ENCODE measurements at places on chromosomes 4 and X.

- DNase-seq = no peak
These were observed 81.6 kb downstream of the RASL11B start for GRCh38 chr4:52943677-52944076.

DNA sequence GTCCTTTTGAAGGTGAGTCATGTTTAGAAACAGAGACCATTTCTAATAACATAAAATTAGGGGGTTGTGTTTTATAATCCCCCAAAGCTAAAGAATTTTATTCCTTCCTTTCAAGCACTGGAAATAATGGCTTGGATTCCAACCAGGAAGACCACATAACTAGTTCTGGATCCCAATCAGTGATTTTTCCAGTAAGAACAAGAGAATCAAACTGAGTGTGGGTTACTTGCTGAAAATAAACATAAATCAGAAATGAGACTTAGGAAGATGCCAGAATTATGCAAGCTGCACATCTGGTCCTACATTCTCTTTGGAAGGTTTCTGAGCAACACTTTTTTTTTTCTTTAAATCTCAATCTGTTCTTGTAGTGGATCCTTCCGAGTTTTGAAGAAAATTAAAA, 76.3 kb downstream of the SOWAHB start:
- no peak for DNase-seq

DNA sequence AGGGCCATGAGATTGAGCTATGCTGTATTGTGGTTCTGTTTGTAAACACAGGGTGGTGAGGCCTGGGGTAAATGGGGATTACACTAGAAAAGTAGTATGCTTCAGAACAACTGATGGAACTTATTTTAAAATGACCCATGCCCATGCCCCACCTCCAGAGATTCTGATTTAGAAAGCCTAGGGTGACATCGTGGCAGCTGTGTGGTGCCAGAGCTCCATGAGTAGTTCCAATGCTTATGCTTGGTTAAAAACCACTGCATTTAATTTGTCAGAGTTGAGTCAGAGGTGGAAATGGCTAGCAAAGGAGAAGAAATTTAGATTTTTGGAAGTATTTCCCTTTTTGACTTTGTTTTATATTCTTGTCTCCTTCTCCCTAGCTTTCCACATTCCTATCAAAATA, 63.4 kb upstream of the PDE5A start:
- DNase-seq = no peak

DNA sequence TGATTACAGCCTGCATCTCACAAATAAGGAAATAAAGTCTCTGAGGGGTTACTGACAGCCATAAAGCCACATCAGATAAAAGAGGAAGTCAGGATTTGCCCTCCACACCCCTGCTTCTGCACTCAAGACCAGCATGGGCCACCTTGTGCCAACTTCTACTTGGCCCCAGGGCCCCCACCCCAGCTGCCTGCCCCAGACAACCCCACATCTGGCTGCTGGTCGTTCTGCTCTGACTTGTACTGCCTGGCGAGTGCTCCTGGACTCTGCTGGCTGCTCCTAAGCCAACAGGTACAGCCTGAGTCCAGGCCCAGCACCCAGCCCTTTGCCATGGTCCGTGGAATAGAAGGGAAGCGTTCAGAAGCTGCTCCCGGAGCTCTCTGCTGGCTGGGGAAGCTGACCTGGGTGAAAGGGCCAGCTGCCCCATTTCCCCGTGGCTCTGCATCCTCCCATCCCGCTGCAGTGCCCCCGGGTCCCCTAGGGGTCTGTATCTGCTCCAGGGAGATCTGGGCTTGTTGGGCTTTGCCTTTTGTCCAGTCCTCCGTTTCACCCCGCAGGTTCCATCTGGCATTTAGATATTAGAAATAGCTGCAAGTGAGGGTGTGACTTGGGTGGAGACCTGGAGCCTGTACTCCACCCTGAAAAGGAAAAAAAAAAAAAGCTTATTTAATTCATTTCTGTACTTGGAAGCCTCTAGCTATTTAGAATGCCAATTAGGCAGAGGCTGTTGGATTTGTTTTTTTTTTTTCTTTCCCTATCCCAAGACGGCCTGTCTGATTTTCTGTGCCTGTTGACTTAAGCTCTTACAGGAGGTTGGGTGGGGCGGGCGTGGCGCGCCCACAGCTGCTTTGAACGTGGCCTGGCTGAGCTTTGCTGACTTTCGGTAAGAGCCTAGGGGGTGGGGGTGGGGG, 194.7 kb downstream of the PTTG2 start:
- peak; percentile 47 for DNase-seq

DNA sequence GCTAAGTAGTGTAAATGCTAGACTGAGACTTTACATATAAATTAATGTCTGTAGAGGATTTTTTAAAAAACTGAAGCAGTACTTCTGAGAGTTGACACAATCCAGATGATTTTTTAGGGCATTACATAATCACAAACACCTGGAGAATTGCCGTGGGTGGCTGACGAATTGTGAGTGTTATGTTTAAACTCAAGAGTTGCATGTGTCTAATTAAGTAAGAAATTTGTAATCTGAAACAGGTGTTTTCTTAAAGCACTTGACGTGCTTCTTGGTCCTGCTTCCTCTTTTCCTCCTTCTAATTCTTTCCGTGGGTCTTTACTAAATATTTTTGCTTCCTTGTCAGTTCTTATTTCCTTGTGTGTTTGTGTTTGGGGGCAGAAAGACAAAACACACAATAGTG, 27.8 kb downstream of the PIR start:
- no peak for DNase-seq

- no peak for DNase-seq
These were observed 27.8 kb downstream of the TCEAL1 start for GRCh38 chrX:103656617-103657016.

DNA sequence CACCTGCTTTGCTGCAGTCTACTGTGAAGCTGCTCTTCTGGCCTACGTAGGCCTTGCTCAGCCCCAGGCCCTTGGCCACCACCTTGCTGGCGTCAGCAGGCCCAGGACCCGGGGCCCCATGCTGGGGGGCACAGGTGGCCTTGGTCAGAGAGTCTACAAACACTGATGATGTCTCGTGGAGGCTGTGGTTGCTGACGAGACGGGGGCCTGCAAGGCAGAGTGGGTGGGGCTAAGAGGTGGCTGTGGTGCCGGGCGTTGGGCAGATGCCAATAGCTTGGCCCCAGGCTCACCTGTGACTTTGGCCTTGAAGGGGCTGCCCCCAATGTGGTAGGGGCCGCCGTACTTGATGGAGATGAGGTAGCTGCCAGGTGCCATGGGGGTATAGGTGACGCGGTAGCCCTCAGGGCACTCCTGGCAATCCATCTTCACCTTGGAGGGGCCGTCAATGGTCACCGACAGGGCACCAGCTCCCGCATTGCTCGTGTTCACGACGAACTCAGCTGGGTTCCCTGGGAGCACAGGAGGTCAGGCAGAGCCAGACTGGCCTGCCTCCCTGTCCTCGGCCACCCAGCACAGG, 25.0 kb downstream of the FLNA start:
- DNase-seq = no peak

GRCh38 chr4:83074086-83074704, 39.2 kb downstream of the COPS4 start:
- DNase-seq = peak; percentile 71

GRCh38 chr4:76997532-76997931, 48.0 kb downstream of the SEPTIN11 start:
- DNase-seq = no peak

- no peak for DNase-seq
These were observed 181.3 kb downstream of the RAB28 start for GRCh38 chr4:13302876-13303275.

GRCh38 chrX:134969726-134970125, 21.1 kb upstream of the SMIM10 start:
- DNase-seq = no peak

GRCh38 chrX:24963823-24964222, 51.9 kb downstream of the ARX start:
- DNase-seq = no peak

DNA sequence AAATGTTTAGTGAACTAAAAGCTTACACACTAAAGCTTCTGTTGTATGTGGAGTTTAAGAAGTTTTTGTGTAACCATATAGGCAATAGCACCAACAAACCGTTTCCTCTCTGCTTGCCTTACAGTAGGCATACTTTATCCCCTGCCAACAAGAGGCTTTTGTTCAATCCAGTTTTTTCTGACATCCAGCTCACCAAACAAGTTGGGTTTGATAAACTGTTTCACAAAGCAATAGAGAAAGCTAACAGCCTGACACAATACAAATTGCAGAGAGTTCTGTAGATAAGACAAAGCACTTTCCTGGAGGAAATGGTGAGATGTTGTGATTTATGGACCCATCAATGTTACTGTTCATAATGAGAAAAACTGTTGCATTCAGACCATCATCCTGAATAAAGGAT, 53.8 kb downstream of the PACRGL start:
- no peak for DNase-seq

GRCh38 chr4:7781366-7781765, 158.3 kb downstream of the AFAP1 start:
- no peak for DNase-seq
